ENCODE measurements at places on chromosomes 3 and 15. TPM values are rescaled to one million over a fixed set of nuclear protein-coding genes. Genes with fewer than 3 reads are reported as not detected.

Gene TUSC7
- not detected for total RNA-seq

DNA sequence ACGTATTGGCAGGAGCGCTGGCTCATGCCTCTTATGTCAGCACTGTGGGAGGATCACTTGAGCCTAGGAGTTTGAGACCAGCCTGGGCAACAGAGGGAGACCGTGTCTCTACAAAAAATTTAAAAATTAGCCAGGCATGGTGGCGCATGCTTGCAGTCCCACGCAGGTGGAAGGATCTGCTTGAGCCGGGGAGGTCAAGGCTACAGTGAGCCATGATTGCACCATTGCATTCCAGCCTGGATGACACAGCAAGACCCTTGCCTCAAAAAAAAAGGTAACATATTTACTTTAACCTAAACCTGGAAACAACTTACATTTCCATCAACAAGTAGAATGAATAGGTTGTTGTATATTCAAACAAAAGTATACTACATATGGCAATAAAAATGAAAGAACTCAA, 78.1 kb downstream of the HERC2 start:
- DNase-seq, result no peak

DNA sequence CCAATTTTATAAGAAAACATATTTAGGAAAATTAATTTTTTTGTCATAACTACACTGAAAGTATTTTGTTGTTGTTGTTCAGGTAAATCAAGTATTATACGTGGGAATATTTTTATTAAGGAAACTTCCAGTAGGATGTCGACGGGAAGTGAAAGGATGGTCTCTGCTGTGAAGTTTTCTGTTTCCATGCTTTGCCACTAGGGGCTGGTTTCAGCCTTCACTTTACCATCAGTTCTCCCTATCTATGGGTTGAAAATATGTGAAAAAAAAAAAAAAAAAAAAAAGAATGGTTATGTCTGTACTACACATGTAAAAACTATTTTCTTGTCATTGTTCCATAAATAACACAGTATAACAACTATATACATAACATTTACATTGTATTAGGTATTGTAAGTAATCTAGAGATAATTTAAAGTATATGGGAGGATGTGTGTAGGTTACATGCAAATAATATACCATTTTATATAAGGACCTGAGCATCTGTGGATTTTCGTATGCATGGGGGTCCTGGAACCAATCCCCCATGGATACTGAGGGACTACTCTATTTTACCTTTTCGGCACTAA, 136.7 kb downstream of the SMAD6 start:
- peak; percentile 41 for DNase-seq

Gene PATL2
- total RNA-seq, result 0.79 TPM

- DNase-seq, result no peak
Measured at GRCh38 chr3:70108072-70108471, 108.5 kb downstream of the SAMMSON start.

DNA sequence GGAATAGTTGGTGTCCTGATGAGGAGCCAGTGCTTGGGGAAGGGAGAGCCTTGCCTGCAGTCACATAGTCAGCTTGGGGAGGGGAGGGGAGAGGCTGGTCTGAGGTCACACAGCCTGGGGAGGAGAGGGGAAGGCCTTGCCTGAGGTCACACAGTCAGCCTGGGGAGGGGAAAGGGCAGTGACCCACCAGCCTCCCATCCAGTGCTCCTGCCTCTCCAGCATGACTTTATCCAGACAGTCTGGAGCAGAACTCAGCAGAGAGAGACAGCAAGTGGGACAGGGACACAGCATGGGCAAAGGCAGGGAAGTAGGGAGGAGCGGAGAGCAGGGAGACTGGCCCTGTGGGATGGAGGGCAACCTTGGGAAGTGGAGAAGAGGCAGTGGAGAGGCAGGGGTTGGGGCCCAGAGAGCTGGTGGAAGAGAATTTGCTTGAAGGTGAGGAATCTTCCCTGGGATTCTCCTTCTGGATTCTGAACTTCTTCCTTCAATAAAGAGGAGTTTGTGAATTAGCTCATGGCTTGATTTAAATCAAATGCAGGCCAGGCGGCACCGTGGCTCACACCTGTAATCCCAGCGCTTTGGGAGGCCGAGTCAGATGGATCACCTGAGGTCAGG, 64.5 kb downstream of the CORO2B start:
- DNase-seq, result no peak
